AG04450 (cell line): ENCODE measurements at places on chromosomes 12 and 14.

- no peak for DNase-seq
These were observed 87.7 kb upstream of the FOXN3 start for GRCh38 chr14:89504602-89505313.

DNA sequence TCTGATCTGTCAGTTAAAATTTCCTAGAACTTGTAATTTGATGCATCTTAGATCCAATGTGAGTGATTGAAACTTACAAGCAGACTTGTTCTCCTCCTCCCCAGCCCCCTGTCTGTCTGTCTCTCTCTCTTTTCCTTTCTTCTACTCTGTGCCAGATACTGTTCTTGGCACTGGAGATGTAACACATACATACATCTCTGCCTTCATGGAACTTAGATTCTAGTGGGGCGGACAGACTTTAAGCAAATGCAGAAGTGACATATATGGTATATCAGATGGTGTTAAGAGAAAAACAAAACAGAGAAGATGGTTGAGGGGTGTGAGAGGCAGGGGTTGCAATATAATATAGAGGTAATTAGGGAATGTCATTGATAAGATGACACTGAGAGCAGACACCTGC lies 6.6 kb downstream of the CHST11 start:
- DNase-seq: no peak

DNA sequence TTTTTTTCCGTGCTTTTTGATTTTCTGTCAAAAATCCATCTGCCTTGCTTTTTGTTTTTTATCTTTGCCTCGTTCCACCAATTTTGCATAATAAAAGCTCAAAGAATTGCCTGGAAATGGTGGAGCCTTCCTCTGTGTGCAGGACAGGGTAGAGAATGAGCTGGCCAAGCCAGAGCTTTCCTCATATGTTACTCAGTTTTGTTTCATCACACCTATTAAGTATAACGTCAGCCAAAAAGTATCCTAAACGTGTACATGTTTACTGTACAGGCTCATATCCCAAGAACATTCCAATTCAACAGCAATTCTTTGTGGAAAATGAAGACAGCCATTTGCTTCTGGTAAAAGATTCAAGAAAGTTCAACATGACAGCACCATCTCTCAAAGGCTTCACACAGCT lies 191.2 kb upstream of the LMNTD1 start:
- DNase-seq: no peak

DNA sequence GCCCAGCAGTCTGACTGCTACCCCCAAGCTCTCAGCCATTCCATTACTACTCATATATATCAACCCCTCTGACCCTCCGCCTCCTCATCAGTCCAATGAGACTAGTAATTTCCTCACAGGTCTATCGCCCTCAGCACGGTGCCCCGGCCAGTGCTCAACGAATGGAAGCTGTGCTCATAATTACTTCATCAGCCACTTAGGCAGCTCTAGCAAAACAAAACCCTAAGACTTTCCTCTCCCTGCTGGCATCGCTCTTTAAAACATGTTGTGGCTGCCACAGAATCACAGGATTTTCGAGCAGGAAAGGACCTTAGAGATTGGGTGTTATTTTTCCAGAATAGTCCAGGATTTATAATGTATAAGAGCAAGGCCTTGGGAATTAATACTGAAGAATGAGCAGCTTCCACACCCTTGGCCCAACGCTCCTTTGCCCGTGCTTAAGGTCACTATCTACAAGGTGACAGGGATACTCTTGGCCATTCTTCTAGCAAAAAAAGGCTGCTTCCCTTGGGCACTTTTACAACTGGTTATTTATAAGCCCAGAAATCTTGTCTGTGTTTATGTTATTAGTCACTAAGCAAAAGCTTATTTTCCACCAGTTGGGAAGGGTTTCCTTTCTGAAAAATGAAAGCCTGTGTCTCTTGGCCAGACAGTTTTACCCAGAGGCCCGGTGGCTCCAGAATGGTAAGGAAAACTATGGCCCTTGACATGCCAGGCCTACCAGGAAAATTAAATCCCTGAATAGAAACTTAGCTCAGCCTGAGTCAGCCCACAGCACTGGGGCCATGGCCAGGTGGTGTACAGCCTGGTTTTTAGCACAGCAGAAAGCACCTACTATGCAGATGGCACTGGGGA lies 47.9 kb downstream of the NUAK1 start:
- no peak for DNase-seq

GRCh38 chr12:58592475-58593207 lies 327.7 kb downstream of the LRIG3 start:
- DNase-seq: no peak

GRCh38 chr12:60251091-60251490 lies 655.3 kb downstream of the SLC16A7 start:
- no peak for DNase-seq

DNA sequence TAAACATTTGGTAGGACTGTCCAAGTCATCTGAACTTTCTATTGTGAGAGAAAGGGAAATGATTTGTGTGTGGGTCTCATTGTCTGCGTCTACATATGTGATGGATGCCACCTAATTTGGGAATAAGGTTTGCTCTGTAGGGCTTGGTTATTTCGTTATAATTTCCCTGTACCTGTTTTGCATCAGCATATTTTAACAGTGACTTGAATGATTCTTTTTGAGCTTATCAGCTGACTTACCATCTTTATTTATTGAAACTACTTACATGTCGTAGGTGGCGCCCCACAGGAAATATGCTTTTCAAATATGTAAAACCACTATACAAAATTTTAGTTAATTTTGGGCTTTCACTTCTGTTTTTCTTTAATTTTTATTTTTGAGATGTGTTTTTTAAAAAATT lies 56.5 kb upstream of the BCAT1 start:
- DNase-seq: no peak

DNA sequence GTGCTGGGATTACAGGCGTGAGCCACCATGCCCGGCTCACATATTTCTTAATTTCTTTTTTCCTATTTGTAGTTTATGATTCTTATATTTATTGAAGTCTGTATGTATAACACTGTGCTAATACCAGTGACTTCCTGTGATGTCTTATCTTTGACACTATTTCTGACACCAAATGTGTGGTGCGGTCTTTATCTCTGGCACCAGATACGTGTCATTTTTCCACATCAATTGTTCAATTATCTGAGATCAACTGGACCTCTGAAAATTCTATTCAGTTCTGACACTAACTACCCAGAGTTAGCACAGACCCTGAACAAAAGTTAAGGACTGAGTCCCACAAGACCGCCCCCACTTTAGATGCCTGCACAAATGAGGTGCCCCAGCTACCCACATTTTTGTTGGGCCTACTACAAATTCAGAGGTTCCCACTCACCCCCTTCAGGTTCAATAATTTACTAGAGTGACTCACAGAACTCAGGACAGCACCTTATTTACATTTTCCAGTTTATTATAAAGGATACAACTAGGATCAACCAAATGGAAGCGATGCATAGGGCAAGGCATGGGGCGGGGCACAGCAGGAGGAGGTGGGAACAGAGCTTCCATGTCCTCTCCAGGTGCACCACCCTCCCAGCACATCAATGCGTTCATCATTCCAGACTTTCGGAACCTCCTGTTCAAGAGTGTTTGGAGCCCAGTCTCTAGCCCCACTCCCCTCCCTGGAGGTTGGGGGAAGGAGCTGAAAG lies 11.6 kb upstream of the SRSF9 start:
- DNase-seq: no peak

- DNase-seq: no peak
These were observed 8.3 kb downstream of the TSPAN11 start for GRCh38 chr12:30934811-30935210.

DNA sequence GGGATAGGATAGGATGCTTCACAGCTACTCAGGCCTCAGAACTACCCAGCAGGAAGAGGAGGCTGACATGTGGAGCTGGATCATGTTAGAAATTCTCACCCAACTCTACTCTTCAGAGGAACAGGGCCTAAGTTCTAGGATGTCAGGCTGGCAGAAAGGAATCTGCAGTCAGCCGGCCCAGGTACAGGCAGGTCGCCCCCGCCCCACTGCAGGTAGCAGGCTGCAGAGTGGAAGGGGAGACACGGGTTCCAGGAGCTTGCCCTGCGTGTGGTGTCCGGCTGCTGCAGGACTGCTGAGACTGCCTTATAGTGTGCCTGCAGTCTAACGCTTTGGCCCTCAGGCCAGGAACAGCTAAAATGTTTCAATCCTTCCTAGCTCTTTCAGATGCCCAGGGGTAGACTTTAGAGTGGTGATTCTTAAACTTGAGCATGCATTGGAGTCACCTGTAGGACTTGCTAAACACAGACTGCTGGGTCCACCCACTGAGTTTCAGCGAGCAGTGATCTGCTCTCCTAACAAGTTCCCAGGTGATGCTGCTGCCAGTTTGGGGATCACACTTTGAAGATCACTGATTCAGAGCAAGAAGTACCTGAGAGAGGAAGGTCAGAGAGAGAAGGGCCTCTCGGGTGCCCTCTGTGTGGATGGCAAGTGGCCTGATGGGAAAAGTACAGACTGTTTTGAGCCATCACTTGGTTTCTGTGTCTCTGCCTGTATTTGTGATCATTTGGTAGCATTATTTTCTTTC lies 153.6 kb downstream of the PPM1H start:
- DNase-seq: no peak

- DNase-seq: no peak
These were observed 108.0 kb upstream of the MAX start for GRCh38 chr14:65210118-65210821.

- peak; percentile 13 for DNase-seq
These were observed 86.6 kb downstream of the PPP1R12A start for GRCh38 chr12:79848339-79848738.

DNA sequence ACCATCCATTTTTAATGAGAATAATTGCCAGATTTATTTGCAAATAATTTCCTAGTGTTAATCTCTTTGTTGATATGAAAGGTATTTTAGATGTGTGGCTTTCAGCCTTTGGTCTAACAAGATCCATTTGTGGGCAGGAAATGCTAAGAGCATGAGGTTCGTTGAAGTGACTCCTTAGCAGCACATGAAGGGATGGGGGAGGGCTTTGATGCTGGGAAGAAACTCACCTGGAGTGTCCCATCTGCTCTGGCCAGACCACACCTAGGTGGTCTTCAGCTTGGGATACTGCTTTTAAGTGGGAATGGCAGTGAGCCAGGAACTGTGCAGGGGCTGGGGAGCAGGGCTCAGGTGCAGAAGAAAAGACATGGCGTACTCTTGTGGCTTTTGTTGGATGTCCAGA lies 13.6 kb downstream of the SFSWAP start:
- no peak for DNase-seq

DNA sequence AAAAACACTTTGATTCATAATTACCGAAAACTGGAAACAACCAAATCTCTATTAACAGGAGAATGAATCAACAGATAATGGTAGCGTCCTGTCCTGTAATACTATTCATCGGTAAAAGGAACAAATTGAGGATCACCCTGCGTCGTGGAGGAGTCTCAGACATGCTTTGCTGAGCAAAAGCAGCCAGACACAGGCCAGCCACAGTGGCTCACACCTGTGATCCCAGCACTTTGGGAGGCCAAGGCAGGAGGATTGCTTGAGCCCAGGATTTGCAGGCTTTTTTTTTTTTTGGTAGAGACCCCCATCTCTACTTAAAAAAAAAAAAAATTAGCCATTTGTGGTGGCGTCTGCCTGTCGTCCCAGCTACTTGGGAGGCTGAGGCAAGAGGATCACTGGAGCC lies 34.1 kb upstream of the MMP17 start:
- DNase-seq: no peak
